ENCODE measurements at places on chromosomes 6 and 20.

GRCh38 chr6:155085582-155086257 is 90.6 kb downstream of the TIAM2 start:
- DNase-seq, result no peak

GRCh38 chr6:39686976-39687375 is 38.2 kb downstream of the KIF6 start:
- DNase-seq, result no peak

DNA sequence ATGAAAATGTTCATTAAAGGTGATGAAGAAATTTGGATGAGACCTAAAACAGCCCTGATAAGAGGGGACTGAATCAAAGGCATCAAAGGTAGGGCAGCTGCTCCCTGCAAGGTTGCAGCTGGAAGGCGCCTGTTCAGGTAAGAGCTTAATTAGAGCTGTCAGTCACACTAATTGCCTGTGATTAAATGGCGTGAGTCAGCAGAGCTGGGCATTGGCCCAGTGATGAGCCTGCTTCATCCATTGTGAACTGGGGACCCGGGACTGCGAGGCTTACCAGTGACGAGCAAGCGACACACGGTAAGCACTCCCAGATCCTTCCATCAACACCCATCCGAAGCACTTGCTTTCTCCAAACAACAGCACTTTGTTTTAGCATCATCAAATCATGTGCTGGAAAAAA is 621.5 kb upstream of the CDH4 start:
- no peak for DNase-seq

GRCh38 chr20:21191839-21192238 is 66.0 kb downstream of the KIZ start:
- DNase-seq, result no peak

GRCh38 chr6:155171747-155172449 is 91.9 kb upstream of the CLDN20 start:
- DNase-seq, result peak; percentile 45
